ENCODE measurements at places on chromosomes 1 and 21.
A peak's percentile ranks its signal among the peaks of the same experiment; 100 is the strongest.

GRCh38 chr1:226063977-226064815, 1.7 kb downstream of the H3-3A start:
- DNase-seq = no peak

DNA sequence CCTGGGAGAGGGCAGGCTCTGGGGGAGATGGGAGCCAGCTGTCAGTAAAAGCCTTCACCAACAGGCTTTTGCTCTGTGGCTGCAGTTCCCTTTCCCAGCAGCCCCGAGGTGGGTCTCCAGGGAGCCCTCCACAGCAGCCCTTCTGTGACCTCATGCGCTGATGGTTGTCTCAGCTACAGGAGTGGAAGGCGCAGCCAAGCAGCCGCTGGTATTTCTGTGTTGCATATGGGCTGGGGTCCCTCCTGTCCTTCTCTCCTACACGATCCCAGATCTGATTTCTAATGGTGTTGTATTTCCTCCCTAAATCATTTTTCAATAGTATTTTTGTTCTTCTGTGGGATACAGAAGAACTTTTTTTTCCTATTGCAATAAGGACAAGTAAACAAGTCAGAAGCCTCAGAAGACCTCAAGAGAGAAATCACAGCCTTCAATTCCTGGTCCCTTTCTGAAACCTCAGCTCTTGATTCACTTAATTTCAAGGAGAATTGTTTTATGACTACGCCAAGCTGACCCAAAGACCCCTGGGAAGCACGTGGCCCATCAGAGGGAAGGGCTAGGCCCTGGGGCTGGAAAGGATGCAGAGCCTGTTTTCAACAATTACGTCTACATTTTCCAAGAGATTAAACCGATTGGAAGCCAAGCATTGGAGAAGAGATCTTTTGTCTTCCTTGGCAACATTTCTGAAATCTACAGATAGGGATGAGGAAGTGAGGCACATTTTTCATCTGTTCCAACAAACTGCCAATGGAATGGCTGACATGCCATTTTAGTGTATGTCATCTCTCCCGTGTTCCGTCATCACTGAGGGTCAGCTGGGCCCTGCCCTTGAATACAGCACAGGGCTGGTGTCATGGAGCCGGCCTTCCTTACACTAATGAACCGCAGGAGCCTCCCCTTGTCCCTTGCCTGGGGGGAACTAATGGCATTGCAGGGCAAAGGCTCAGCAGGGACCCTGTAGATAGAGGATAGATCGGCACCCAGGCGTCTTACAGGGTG, 42.0 kb upstream of the SCCPDH start:
- DNase-seq = no peak

DNA sequence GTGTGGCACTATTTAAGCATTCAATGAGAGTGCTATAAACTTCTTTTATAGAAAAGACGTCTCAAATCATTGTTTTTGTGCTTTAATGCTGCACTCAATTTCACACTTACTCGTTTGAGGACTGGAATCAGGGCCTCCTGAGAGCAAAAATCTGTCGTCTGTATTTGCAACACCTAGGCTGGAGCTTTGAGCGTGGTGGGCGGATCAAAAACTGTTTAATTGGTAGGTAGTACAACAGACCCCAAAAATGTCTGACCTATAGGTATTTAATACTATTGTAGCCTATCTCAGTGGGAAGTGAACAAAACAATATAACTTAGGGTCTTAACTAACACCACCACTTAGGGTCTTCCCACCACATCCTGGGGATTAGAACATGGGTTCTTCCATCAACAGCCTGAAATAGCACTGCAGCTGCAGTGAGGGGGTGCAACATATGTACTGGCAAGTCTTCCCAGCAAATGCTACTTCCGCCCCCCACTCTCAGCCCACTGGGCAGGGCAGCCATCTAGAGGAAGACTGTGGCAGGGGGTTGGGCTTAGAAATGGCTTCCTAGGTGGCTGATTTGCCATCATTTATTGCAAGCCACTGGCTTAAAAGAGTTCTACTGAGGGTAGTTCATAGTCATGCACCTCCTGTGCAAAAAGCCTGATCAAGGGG, 48.3 kb downstream of the CD46 start:
- DNase-seq = no peak

GRCh38 chr1:214455971-214456867, 95.2 kb downstream of the PTPN14 start:
- no peak for DNase-seq

DNA sequence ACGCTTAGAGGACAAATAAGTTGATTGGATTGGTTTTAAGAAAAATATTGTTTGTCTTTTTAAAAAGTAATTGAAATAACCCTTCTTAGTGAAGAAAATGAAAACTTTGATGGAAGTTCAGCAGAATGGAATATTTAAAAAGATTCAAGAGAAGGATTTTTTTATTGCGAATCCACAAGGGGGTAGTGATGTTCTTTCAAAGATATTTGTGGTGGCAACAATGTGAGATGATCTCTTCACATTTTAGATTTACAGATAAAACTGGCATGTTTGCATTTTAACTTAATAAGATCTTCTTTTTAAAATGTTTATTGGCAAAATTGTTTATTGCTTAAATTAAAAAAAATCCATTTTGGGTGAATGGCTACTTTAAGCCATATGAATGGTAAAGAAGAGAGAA, 8.9 kb downstream of the CAMTA1 start:
- peak; percentile 1 for DNase-seq

- no peak for DNase-seq
Measured at GRCh38 chr1:113194846-113195830, 122.1 kb downstream of the LRIG2 start.

DNA sequence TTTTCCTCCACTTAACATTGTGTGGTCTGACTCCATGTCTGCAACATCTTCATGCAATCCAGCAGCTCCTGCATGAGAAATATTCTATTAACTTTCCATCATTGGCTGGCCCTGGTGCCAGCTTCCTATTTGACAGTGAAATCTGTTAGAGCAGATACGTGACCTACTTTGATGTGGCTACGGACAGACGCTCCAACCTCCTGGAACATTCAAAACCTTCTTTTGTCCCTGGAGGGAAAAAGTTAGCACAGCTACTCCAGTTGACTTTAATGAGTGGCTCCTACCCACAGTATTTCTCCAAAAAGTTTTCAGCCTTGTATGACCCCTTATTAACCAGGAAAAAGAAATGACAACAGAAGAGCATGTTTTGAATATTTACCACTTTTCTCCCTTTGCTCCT, 22.0 kb downstream of the PRAMEF20 start:
- DNase-seq = no peak

DNA sequence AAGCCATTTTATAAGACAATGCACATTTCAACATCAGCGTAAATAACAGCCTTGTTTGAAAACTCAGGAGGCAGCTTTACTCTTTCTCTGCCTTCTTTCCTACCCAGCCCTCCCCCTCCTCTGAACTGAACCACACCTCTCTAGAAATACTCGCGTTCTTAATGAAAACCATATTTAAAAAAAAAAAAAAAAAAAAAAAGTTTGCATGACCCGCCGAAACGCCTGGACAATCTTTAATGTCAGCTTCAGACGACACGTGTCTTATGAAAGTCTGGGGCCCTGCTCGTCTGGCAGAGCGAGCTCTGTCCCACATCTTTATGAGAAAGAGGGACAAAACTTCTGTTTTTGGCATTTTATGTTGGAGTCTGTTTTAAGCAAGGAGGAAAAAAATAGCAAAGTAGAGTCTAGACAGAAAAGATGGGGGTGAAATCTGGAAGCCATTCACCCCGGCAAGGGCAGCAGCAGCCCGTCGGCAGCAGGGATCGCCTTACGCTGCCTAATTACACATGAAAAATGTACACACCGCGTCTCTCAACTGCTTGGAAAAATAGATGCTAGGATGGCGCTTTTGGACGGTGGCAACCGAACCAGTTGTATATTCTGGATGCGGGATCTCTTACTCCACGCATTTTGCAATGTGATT, 130.4 kb upstream of the ETS2 start:
- DNase-seq = no peak
